ENCODE measurements at places on chromosomes 4 and X.

DNA sequence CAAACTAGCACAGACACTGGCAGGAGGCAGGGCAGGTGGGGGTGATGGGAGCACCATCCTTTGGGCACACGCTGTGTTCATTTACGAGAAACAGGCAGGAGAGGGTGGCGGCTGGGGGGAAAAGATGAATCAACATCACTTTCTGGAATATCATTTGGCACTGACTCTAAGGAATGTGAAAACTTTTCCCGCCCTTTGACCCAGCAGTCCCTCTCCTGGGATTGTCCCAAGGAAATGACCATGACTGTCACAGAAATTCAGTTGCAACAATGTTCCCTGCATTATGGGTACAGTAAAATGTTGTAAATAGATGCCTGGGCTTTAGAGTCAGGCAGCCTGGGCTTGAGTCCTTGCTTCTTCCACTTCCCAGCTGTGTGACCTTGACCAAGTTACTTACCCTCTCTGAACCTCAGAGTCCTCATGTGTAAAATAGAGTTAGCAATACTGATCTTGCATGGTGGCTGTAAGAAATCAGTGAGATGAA is 58.6 kb downstream of the ABLIM2 start:
- DNase-seq = no peak

DNA sequence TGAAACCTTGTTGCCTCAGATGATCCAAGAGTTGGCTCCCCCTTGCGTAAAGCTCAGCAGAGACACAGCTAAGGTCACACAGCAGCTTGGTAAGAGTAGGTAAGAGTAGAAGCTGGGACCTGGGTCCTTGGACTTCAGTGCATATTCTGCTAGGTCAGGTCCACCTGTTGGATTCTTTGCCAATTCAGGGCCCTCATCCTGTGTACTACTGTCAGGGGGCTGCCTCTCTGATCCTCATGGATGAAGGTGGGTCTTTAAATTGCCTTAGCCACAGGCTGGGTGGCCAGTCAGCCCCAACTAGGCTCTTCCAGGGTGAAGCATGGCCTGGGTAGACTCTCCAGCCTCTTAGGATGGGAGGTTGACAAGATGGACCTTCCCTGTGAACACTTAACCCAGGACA is 155.8 kb downstream of the AMMECR1 start:
- no peak for DNase-seq

DNA sequence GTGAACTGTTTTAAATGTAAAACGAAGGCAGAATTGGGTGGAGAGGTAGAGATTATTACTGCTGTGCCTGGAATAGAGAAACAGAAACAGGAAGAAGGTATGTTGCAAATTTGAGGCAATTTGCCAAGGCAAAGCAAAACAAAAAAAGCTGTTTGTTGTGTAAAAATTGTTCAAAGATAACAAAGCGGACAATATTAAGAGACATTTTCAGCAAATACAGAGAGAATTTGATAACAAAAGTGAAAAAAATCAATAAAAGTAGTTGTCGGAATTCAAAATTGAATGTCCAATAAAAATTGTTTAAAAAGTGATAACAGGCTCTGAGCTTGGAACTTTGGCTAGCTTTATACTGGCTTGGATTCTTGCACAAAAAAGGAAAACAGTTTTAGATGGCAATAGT is 14.4 kb upstream of the SMS start:
- DNase-seq = no peak

DNA sequence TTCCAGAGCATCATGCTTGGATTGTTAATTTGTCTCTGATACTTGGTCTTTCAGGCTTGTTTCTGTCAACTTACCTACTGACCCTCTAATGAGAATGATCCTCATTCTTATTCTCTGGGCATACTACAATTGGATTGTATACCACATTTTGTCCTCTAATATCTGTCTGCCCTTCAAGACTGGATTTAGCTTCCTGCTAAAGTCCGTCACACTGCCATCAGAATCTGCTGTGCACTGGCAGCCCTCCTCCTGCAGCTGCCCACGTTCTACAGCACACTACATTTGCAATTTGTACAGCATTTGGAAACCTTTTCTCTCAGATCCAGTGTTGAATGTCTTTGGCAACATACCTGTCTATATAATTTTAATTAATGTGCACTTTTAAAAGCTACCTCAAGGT is 183.1 kb downstream of the ZNF330 start:
- DNase-seq = no peak

DNA sequence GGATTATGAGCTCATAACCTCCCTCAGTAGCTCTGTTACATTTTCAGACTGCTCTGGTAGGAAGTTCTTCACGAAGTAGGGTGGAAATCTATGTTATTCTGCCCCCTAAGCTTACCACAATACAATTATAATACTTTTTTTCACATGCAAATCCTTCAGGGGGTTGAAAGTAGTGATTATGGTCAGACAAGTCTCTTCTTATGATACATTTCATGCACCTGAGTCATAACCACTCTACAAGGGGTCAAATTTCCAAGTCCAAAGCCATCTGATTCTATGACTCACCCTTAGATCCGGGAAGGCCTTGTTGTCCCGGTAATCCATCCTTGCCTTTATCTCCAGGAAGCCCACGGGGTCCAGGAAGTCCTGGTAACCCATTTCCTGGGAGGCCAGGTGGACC is 95.2 kb downstream of the ATG4A start:
- no peak for DNase-seq

- no peak for DNase-seq
Observed at GRCh38 chr4:16443504-16444088, 217.3 kb upstream of the TAPT1 start.
